NCI-H345 (cell line): ENCODE measurements at places on chromosomes 2 and 18.

DNA sequence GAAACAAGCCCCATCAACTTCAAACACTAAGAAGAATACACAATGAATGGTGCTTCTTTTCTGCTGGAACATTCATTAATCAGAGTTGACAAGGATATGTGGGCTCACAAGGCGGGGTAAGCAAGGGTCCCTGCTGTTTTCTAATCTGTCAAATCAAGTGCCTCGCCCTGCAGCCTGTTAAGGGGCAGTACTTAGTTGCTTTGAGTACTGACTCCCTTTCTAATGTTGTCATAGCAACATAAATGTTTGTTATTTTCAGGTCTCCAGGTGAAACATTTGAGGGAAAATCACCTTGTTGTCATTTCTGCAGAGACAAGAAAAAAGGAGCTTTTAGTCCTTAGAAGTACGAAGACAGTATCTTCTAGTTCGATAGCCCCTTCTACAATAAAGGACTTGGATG lies 284.7 kb upstream of the PKDCC start:
- DNase-seq = peak; percentile 75

DNA sequence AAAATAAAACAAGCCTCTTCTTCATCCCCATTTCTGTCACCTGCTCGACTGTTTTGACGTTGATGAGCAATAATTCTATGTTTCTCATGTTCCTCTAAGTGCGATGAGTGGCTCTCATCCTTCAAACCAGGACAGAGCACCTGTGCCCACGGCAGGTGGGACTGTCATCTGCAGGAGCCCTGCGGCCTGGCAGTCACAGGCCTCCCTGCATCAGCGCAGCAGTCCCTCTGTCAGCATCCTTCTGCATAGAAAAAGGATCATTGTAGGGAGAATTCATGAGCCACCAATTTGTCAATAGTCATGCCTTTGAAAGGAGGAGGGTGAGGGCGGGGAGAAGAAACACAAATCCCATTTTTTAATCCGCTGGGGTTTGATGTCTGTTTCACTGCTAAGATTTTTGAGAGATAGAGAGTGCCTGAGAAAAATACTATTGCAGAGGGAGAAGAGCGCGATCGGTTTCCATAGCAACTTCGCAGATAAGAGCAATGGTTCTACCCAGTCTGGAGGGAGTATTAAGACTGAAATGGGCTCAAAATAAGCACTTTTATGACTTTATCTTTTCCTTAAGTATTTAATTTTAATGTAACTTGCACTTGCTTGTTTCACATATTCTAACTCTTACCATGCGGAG lies 234.3 kb upstream of the NCKAP5 start:
- DNase-seq = peak; percentile 86

DNA sequence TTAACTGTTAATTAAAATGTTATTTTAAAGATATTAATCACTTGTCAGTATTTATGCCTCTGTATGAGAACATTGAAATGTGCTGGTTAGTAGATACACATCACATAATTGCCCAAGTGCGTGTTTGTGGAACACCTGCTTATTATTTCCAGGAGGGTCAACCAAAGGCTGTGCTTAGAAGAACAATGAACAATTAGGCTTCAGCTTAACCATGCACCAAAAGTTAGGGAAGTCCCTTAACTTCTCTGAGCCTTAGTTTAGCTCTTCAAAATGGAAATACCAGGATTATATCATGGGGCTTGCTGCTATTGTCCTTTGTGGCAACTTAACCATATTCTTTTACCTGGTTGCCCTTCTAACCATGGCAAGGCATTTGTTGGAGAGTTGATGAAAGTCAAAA lies 43.0 kb upstream of the PLA2R1 start:
- no peak for DNase-seq

- DNase-seq = no peak
Observed at GRCh38 chr2:118431165-118431517, 342.9 kb downstream of the INSIG2 start.

GRCh38 chr2:53856272-53856671 lies 3.5 kb downstream of the GPR75 start:
- no peak for DNase-seq

DNA sequence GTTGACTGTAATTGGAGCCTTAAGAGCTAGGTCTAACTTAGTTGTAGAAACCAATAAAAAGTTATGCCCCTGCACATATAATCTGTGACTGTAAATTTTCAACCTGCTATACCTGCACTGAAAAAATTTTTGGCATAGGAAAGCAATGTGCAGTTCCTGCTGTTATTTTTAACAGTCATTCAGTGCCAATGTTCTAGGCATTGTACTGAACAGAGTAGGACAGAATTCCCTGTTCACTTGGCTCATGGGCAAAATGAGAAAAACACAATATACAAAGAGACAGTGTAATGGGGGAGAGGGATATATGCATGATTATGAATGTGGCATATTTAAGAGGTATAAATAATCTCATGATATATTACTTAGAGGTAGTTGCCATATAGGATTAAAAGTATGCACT lies 458.0 kb downstream of the TGIF1 start:
- DNase-seq = no peak

GRCh38 chr18:54739476-54739875 lies 88.8 kb upstream of the RAB27B start:
- no peak for DNase-seq

- no peak for DNase-seq
Observed at GRCh38 chr2:121173112-121173511, 111.9 kb downstream of the TFCP2L1 start.

DNA sequence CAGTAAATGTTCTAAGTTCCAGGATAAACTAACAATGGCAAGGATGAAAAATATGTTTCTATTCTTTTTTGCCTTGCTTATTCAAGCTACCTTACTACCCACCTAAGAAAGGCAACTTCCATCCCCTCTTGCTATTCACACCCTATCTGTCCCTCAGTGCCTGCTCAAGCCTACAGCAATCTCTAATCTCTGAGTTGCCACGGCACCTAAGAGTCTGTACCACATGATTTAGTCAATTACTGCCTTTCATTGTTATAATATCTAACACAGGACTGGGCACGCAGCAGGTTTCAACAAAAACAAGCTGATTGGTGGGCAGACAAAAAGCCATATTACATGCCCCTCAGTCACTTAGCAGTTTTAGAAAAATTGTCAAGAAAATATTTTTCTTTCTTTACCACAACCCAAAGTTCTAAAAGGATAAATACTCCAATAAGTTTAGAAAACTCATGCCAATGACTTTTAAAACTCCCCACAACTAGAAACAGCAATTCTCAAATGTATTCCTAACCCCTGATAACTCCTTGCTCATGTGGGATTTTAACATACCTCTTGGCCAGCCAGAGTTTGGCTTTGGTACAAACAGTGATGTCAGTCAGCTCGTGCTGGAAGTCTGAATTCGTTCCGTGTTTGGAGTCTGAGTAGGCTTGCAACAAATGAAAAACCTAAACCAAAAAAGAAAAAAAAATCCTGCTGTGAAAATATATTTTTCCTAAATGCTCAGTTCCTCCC lies 117.3 kb upstream of the ZFP36L2 start:
- no peak for DNase-seq

GRCh38 chr2:241035818-241036396 lies 37.5 kb downstream of the SNED1 start:
- no peak for DNase-seq

- DNase-seq = peak; percentile 33
Observed at GRCh38 chr18:21703241-21703820, 1.2 kb downstream of the ABHD3 start.

DNA sequence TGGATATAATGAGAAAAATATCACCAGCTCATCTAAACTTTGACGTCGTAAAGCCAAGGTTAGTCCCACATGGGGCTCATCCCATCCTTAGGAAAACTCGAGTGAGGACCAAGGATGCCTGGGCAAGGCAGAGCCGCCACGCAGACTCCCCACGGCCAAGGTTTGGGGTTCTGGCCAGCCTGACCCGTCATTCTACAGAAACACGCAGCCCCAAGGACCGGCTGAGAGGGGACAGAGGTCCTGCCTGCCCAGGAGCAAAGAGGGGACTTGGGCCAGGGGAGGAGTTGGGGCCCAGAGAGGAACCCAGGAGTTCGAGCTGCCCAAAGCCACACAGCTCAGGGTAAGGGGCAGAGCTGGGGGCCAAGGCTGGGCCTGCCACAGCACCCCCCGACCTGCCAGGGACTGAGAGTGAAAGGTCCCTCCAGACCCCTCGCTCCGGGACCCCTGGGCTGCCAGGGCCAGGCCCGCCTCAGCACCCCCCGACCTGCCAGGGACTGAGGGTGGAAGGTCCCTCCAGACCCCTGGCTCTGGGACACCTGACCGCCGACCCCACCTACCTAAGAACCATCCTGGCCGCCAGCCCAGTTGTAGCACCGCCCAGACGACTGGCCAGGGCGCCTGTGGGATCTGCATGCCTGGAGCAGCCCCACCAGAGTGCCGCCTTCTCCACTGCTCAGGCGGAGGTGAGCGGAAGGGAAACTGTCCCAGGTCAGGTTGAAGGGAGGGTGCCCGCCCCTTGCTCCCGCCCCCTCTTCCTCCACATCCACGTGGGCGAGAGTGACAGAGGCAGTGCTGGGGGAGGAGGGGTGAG lies at the start of gene PDCD1:
PDCD1 (minus strand) TSS at position 689 of the 811 bp plus-strand sequence; CDS start at position 633, 56 bp downstream.
- DNase-seq = no peak

DNA sequence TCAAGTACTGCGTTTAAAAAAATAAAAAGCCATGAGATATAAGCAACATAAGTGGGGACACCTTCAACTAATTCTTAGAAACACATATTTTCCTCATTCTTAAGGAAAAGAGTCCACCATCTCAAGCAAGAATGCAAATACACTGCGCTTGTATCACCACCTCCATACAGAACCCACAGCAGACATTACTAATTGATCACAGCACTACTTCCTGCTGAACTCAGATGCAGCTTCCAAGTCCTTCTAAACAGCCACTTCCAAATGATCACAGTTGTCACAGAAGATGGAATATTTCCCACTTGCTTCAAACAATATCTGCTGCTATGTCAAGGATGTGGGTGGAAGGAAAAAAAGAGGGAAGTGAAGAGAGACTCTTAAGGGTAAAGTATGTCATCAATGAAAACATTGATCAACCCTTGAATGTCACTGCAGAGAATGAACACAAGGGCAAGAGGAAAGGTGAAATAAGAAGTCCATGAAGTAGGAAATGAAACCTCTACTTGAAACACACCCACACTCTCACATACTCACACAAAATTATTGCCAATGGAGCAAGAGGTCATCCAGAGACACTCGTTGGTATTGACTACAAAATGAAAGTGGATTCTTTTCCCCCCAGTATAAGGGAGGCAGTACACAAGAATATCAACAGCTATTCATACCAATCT lies 22.1 kb downstream of the TGFA start:
- DNase-seq = no peak

- DNase-seq = no peak
Observed at GRCh38 chr18:31301201-31301655, 16.7 kb upstream of the DSG1 start.

DNA sequence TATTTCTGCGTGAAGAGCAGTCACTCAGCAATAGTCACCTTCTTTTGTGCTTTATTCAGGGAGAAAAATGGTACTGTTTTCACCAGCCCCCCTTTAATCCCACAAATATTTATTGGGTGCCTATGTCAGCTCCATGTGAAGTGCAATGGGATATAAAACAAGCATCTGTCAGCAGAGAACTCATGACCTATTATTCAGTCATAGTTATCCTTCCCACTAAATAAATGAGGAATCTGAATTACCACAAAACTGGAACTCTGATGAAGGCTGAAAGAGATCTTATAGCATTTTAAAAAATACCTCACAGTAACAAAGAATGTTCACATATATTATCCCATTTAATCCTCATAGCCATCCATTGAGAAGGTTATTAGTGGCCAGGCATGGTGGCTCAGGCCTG lies 45.8 kb downstream of the DHX57 start:
- no peak for DNase-seq

GRCh38 chr18:46035696-46036680 lies 36.1 kb downstream of the PSTPIP2 start:
- no peak for DNase-seq
